CD4-positive, alpha-beta T cell treated with Interferon gamma for 1 hour (primary cell): ENCODE measurements at places on chromosomes 7 and 10.

- no peak for DNase-seq
Measured at GRCh38 chr7:116901143-116901542, 38.8 kb downstream of the CAPZA2 start.

- no peak for DNase-seq
Measured at GRCh38 chr7:116679500-116679899, 7.5 kb downstream of the MET start.

DNA sequence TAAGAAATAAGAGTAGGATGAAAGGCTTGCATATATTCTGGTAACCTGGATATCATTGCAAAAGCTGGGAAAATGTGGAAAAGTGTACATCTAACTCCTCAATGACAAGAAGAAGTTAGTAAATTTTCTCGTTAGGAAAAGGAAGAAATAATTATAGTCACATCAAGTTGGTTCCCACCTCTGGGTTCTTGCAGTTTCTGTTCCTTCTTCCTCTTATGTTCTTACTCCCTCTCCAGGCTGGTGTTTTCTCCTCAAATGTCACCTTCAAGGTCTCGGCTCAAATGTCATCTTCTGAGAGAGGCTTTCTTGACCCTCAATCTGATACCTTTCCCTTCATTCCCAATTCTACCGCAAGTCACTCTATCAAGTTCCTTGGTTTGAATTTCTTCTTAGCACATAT lies 64.4 kb downstream of the ENTPD1 start:
- no peak for DNase-seq

GRCh38 chr10:78869508-78870454 lies 199.0 kb upstream of the ZMIZ1 start:
- no peak for DNase-seq

GRCh38 chr7:129417073-129417472 lies 17.2 kb upstream of the STRIP2 start:
- DNase-seq: no peak

DNA sequence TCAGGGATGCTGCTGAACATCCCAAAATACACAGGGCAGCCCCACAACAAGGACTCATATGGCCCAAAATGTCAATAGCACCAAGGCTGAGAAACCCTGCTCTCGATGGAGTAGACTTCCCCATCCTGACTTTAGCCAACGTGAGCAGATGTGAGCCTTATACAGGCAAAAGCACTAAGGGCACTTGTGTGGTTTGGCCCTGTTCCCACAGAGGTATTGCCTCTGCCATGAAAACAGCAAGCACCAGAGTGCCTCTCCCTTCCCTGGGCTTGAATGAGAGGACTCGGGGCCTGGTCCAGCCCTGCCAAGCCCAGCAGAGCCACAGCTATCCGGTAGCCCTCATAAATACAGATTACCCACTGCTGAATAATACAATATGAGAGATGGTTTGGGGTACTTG lies 47.5 kb downstream of the ACSM6 start:
- DNase-seq: no peak

- DNase-seq: no peak
Measured at GRCh38 chr10:76043261-76043660, 611.8 kb downstream of the LRMDA start.

- no peak for DNase-seq
Measured at GRCh38 chr7:54969208-54969967, 49.4 kb upstream of the EGFR start.

DNA sequence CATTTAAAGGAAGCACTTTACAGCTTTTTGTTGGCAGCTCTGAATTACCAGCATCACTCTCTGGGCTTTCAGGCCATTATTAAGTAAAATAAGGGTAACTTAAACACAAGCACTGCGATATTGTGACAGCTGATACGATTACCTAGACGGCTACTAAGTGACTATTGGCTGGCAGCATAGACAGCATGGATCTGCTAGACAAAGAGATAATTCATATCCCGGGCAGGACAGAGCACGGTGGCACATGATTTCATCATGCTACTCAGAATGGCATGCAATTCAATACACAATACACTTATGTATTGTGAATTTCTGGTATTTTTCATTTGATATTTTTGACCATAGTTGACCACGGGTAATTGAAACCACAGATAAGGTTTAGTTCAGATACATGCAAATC lies 522.0 kb upstream of the LRRN3 start:
- no peak for DNase-seq

GRCh38 chr7:151494298-151495284 lies 25.1 kb downstream of the RHEB start:
- no peak for DNase-seq

- DNase-seq: peak; percentile 82
Measured at GRCh38 chr10:102229810-102230263, 3.7 kb downstream of the ELOVL3 start.

DNA sequence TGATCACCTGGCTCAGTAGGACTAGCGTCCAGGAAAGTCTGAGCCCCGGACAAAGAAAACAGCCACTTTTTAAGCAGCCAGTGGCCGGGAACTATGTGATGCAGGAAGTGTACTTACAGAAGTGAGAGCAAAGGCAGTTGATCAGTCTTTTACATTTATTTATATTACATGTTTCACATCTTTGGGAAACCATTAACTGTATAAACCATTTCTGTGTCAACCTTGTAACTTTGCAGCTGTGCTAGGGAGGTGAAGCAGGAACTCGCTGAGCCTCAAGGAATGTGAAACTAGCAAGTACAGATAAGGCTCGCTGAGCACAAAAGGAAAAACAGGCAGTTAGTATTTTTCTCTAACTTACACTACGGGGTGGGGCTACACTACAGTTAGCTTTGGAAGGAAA lies 39.9 kb upstream of the HECW1 start:
- no peak for DNase-seq

DNA sequence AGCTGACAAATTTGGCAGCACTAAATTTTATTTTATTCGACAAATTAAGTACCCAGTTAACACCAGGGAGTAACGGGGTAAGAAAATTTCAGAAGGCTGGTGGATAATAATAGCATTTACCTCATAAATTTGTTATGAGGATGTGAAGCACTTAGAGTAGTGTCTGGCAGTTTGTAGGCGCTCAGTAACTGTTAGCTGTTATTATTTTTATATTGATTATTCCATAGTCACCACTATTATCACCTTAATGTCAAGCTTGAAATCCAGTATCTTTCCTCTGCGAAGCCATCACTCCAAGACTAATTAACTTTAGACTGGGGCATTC lies 563 bp upstream of the COA1 start:
- no peak for DNase-seq

DNA sequence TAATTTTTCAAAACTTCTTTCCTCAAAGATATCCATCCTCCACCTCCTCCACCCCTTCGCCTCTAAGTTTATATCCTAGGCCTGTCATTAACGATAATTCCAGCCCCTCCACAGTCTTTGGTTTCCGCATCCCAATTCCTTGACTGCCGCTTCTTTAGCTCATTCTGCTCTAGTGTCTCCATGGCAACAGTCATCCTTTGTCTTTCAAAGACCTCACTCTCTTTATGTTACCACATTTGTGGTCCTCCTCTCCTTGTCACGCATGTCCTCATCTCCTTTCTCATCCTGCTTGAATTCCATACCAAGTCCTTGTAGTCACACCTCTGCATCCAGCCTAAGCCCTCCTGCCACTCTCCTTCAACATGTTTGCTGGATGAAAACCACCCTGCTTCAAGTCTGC lies 511.2 kb upstream of the KLF6 start:
- DNase-seq: no peak

DNA sequence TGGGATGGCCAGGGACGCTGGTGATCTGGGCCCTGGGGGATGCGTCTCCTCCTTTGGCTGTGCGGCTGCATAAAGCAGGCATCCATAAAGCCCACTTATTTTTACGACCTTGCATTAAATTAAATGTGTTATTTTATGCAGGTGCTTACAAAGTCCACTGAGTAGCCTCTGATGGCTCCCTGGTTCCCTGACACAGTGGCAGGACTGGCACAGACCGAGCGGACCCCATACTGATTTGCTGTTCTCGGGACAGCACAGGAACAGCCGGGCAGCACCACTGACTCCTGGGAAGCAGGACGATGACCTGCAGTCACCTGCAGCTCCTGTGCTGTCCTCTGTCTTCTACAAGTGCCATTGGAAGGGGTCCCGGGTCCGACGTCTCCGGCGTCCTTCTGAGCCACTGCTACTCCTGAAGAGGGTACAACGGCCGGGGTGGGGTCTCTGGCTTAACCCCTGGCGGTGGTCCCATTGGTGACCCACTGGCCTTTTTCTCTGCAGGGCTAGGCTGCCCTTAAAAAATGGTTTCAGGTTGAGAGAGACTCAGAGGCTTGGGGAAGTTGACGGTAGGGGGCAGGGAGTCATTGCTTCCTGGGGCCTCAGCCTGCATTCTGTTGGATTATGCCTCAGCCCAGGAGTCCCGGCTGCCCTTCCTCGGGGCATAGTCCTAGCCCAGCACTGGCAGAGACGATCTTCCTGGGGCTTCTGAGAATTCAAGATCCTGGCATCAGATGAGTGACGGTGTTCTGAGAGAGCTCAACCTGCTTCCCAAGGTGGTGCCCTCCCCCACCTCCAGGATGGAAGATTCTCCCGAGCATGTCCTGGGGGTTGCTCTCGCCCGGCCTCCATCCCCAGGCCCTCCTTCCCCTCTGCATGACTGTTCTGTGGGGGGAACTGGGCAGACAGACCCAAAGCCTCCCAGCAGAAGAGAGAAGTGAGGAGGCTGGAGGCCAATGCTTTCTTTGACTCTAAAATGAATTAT lies 330.1 kb downstream of the ADARB2 start:
- DNase-seq: no peak

- DNase-seq: no peak
Measured at GRCh38 chr10:23197416-23197861, 5.3 kb downstream of the PTF1A start.

GRCh38 chr7:50608196-50608906 lies 43.1 kb upstream of the DDC start:
- no peak for DNase-seq

DNA sequence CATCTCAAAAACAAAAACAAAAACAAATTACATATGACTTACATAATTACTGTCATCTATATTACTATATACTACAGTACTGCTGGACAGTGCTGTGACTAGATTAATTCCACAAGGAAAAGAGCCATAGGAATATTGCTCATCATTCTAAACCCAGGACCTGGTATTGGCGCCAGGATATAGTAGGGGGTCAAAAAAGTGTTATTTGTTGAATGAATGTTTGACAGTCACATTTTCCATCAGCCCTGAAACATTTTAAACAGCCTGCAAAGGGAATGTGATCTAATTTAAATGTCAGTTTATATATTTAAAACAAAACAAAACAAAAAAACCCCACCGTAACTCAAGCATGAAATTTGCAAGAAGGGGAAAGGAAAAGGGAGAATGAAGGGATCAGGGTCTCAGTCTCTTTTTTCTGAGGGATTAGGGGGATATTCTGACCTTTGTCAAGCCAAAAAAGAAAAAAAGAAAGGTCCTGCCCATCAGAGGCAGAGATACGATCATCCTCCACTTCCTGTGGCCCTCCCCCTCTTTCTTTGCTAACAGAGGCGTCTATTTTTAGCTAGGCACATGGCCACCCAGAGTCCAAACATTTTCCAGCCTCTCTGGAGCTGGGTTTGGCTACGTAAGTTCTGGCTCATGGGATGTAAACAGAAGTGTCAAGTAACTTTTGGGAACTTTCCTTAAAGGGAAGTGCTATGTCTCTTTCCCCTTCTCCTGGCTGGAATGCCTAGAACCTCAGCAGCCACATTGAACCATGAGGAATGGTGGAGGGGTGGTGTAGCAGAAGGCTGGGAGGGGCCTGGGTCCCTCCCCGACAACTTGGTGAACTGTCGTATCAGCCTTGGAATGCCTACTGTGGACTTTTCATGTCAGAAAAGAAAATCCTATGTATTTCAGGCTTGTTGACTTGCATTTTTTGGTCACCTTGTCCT lies 44.6 kb upstream of the DLG5 start:
- DNase-seq: no peak

DNA sequence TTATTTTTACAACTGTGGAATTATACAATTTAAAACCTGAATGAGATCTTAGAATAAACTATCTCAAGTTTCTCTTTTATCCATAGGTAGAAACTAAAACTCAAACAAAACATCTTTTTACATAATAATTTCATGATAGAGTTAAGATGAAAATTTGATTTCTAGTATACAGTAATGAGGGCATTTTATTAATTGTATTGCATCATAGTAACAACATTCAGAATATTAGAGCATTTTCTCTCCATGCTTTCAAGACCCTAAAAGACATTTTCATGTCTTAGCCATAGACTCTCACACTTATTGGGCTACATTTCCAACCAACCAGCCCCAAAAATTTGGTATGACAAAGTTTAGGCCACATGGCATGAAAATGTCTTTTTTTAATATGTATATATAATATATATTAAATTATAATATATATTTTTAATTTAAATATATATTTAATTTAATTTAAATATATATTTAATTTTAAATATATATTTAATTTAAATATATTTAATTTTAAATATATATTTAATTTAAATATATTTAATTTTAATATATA lies 195.7 kb upstream of the STEAP1 start:
- no peak for DNase-seq

GRCh38 chr7:32253299-32253698 lies 183.1 kb upstream of the PDE1C start:
- no peak for DNase-seq

- DNase-seq: no peak
Measured at GRCh38 chr7:25381818-25382589, 153.7 kb upstream of the NPVF start.

DNA sequence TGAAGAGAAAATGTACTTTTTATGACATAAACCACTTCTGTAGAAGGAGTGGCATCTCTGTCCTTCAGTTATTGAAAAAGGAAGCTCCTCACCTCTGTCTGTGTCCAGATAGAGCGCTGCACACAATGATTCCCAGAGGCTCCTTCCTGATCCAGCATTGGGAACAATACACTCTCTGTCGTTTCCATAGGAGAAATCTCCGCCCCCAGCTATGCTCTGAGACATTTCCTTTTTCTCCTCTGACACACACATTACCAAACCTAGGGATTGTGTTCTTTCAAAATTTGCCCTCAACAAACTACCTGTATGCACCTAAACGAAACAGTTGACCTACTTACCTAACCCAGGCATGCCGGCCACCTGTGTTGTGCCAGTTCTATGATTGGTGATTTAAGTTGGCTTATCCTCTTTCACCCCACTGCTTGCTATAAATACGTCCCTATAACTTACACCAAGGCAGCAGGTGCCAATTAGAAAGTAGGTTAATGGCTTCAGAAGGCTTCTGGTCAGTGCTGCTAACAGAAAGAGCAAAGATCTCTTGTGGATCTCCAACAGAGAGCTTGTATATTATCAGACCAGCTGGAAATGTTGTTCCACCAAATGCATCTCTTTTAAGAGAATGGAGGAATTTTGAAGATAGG lies 140.1 kb upstream of the JCAD start:
- no peak for DNase-seq

GRCh38 chr10:44195112-44196007 lies 189.5 kb downstream of the CXCL12 start:
- no peak for DNase-seq

- DNase-seq: no peak
Measured at GRCh38 chr10:88980247-88980646, 10.4 kb upstream of the FAS start.

DNA sequence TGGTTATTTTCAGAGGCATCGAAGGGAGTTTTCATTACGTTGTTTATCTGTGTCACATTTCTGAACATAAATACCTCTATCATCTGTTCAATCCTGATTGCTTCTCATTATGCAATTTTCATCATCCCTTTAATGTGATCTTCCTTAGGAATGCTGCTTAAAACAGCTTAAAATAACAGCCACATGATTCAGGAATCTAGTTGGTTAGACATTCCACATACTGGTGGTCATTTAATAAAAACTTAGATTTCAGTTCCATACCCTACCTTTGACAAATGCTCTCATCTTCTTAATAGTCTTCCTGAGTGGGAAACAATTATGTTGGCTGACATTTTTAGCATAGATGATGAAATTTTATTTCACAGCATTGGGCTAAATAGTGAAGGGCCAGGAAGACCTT lies 191.3 kb upstream of the CDCA7L start:
- DNase-seq: no peak
